ENCODE measurements at places on chromosomes 2 and 18. TPM values are rescaled to one million over a fixed set of nuclear protein-coding genes. Genes with fewer than 3 reads are reported as not detected.

Gene GAREM1
- 2.2 TPM for total RNA-seq

Gene FHL2
- total RNA-seq = 185 TPM

Gene LOXHD1
- total RNA-seq = not detected

Gene GAL3ST2
- not detected for total RNA-seq

Gene OR6B2
- not detected for total RNA-seq

Gene NCKAP1
- 59.6 TPM for total RNA-seq

Gene SERPINB11
- total RNA-seq = not detected

Gene IL37
- total RNA-seq = not detected

Gene DDX18
- 25.1 TPM for total RNA-seq

Gene WNT10A
- total RNA-seq = not detected

Gene UBE2E3
- 118 TPM for total RNA-seq

Gene NCKAP5
- total RNA-seq = under 0.01 TPM

Gene DHRS9
- total RNA-seq = not detected

Gene MAPRE2
- 14.8 TPM for total RNA-seq

Gene ARHGEF33
- total RNA-seq = not detected

Gene CHRND
- not detected for total RNA-seq

Gene ARL4C
- total RNA-seq = 5.2 TPM

Gene PDE11A
- total RNA-seq = not detected

Gene GEN1
- 6.8 TPM for total RNA-seq

Gene CYP26B1
- total RNA-seq = not detected

Gene CTLA4
- total RNA-seq = not detected

Gene ABCB11
- not detected for total RNA-seq

Gene CTAGE1
- not detected for total RNA-seq

Gene CYP27A1
- total RNA-seq = 15.9 TPM

Gene UGT1A4
- total RNA-seq = not detected

Gene CYP1B1
- 86.6 TPM for total RNA-seq

Gene METTL8
- total RNA-seq = 18.7 TPM

Gene FAM237A
- not detected for total RNA-seq

Gene MLPH
- 27.2 TPM for total RNA-seq

Gene IL1A
- not detected for total RNA-seq

Gene HOXD8
- total RNA-seq = not detected

Gene RAX
- not detected for total RNA-seq

Gene CBLN2
- not detected for total RNA-seq

Gene THSD7B
- not detected for total RNA-seq

Data from bronchus fibroblast of lung (primary cell).